ENCODE measurements at places on chromosomes 2 and 18. TPM values are rescaled to one million over a fixed set of nuclear protein-coding genes. Genes with fewer than 3 reads are reported as not detected.

DNA sequence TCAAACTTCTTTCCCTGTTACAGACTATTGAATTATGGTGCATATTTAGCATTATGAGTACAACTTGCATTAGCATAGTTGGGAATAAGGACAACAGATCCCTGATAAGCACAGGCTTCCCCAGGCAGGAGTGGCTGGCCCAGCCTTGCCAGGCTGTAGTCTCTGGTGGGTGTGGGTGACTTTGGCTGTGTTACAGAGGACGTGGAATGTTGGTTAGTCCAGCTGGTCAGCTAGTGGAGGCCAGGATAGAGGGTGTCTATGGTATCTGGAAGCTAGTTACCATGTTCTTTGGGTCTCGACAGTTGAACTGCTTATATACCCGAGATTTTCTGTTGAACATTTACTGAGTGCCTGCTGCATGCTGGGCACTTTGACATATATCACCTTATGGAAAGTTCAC, 4.7 kb downstream of the SH3RF3 start:
- DNase-seq: no peak
- no peaks in the 10 kb centered on the region for H3K36me3 ChIP-seq
- no peak overlapping the region for H3K4me3 ChIP-seq
- peaks cover 6% of the 10 kb centered on the region for H3K4me1 ChIP-seq

SERPINB11 gene
- not detected for total RNA-seq

- DNase-seq: no peak
- H3K27ac ChIP-seq: no peak overlapping the region
- H3K27me3 ChIP-seq: no peaks in the 10 kb centered on the region
Observed at GRCh38 chr2:2845806-2846315, 514.8 kb upstream of the MYT1L start.

DNA sequence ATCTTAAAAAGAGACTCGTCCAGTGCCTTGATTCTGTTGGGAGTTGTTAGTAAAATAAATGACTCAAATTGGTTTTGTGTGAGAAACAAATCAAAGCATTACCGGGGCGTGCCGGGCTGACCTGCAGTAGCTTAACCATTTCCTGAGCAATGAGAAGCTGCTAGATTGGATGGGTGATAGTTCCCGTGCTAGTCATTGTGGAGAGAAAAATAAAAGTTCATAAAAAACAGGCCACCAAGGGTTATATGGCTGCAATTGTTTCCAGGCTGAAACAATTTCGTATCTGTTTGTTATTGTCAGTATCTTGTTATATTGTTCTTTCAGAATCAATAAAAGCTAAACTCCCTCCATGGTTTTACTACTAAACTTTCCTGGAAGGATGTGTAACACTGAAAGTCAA, 314.4 kb downstream of the MTX2 start:
- no peaks in the 10 kb centered on the region for H3K27me3 ChIP-seq
- H3K4me3 ChIP-seq: no peak overlapping the region
- no peak overlapping the region for H3K27ac ChIP-seq
- DNase-seq: no peak
- no peaks in the 10 kb centered on the region for H3K36me3 ChIP-seq
- H3K4me1 ChIP-seq: peaks cover 5% of the 10 kb centered on the region

SPIRE1 gene
- 2.9 TPM for total RNA-seq

DNA sequence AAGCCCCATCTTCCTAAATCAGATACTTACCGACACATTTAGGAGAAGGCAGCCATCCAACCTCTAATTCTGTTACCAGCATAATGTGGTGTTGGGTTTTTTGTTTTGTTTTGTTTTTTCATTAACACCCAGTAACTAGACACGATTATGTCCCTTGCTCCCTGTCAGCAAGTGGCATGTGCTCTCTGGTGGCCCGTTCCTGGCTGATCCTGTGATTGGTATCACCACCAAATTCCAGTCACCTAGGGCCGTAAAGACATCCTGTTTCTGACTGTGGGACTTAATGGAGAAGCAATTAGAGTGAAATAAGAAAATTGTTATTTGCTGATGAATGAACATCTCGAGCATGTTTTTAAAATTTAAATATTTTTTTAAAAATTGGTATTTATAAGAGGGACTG, 5.9 kb upstream of the DLX1 start:
- H3K27me3 ChIP-seq: peaks cover 10% of the 10 kb centered on the region
- no peaks in the 10 kb centered on the region for H3K36me3 ChIP-seq
- DNase-seq: no peak
- H3K4me1 ChIP-seq: no peaks in the 10 kb centered on the region
- H3K4me3 ChIP-seq: no peak overlapping the region

- no peaks in the 10 kb centered on the region for H3K36me3 ChIP-seq
- no peaks in the 10 kb centered on the region for H3K27me3 ChIP-seq
- no peak for DNase-seq
- no peaks in the 10 kb centered on the region for H3K4me1 ChIP-seq
- H3K27ac ChIP-seq: no peak overlapping the region
Observed at GRCh38 chr18:43847164-43848091, 570.1 kb upstream of the SYT4 start.

DNA sequence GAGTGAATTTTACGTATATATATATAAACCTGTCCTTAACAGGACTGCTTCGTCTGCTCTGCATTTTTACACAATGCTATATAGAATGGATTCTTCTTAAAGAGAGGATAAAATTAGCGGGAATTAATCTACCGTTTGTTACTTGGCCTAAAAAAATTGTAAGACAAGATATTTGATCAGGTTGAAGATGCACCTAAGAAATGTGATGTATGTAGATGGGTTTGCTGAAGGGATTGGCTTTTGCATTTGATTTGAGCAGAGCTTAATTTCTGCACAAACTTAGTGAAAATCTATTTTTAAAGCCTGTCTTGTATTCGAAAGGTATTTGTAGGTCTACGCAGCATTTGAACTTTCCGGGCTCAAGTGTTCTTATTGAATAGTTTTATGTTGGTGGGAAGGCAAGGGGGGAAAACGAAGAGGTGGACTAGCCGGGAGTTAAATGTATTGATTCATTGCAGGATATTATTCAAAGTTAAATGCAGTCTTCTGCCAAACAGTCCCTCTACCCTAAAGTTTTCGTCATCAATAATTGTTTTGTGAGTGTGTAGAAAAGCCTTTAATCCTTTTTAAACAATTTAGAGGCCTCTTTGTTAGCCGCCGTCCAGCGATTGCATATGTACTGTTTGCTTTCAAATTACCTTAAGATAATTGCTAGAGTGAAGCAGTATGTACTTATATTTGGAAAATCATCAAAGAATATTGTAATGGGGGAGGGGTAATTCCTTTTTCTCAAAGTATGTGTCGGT, 1.2 kb downstream of the PPP1CB start:
- H3K36me3 ChIP-seq: no peaks in the 10 kb centered on the region
- H3K4me3 ChIP-seq: peak overlapping the region; percentile 97
- DNase-seq: no peak
- H3K27me3 ChIP-seq: no peaks in the 10 kb centered on the region
- peaks cover 15% of the 10 kb centered on the region for H3K4me1 ChIP-seq

- no peak overlapping the region for H3K27ac ChIP-seq
- no peak for DNase-seq
- H3K27me3 ChIP-seq: no peaks in the 10 kb centered on the region
- H3K4me3 ChIP-seq: no peak overlapping the region
Observed at GRCh38 chr2:86081724-86082123, 24.0 kb downstream of the POLR1A start.

- DNase-seq: no peak
- no peaks in the 10 kb centered on the region for H3K27me3 ChIP-seq
- H3K4me1 ChIP-seq: no peaks in the 10 kb centered on the region
- no peak overlapping the region for H3K27ac ChIP-seq
Observed at GRCh38 chr2:240060977-240061591, 7.8 kb upstream of the OR6B3 start.

- no peaks in the 10 kb centered on the region for H3K4me1 ChIP-seq
- H3K4me3 ChIP-seq: no peak overlapping the region
Observed at GRCh38 chr2:66661253-66662173, 226.6 kb downstream of the MEIS1 start.

DNA sequence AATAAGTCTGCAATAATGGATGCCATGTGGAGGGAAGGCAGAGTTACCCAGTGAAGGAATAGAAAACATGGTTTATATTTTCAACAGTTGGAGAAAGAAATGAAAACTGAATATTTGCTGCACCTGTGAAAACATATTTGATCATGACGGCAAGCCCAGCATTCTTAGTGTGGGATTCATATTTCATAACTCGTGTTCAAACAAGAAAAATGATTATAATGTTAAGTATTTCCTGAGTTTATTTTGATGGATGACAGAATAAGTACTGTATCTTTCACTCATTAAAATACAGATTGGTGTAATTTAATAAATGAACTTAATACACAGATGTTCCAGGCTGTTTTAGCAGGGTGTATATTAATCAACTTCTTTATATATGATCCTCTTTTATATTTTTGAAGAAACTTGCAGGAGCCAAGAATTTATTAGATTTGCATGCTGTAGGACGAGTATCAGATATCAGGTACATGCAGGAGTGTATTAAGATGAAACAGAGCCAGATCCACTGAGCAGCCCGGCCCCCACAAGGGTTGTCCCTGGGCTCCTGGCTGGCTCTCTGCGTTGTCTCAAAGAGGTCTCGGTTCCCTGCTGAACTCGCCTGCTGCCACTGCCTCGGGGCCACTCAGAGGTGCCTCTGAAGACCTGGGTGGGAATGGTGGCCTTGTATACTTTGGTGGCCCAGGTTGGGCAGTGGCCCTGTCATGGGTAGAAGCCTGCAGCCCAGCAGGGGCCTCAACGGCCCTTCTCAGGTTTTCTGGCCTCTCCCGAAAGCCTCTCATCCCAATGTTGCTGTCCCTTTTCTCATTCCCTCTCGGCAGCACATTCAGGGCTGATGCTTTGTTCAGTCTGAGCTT, 95.0 kb upstream of the LDAH start:
- DNase-seq: no peak
- no peaks in the 10 kb centered on the region for H3K4me1 ChIP-seq
- H3K36me3 ChIP-seq: no peaks in the 10 kb centered on the region
- no peak overlapping the region for H3K27ac ChIP-seq
- no peak overlapping the region for H3K4me3 ChIP-seq

- DNase-seq: no peak
- no peak overlapping the region for H3K4me3 ChIP-seq
- peaks cover 57% of the 10 kb centered on the region for H3K36me3 ChIP-seq
- H3K27ac ChIP-seq: no peak overlapping the region
Observed at GRCh38 chr2:201472411-201472810, 20.9 kb downstream of the STRADB start.
